Suprapubic skin (tissue), 4 donors: ENCODE measurements at places on chromosomes 1 and 21.
A peak's percentile ranks its signal among the peaks of the same experiment; 100 is the strongest.

DNA sequence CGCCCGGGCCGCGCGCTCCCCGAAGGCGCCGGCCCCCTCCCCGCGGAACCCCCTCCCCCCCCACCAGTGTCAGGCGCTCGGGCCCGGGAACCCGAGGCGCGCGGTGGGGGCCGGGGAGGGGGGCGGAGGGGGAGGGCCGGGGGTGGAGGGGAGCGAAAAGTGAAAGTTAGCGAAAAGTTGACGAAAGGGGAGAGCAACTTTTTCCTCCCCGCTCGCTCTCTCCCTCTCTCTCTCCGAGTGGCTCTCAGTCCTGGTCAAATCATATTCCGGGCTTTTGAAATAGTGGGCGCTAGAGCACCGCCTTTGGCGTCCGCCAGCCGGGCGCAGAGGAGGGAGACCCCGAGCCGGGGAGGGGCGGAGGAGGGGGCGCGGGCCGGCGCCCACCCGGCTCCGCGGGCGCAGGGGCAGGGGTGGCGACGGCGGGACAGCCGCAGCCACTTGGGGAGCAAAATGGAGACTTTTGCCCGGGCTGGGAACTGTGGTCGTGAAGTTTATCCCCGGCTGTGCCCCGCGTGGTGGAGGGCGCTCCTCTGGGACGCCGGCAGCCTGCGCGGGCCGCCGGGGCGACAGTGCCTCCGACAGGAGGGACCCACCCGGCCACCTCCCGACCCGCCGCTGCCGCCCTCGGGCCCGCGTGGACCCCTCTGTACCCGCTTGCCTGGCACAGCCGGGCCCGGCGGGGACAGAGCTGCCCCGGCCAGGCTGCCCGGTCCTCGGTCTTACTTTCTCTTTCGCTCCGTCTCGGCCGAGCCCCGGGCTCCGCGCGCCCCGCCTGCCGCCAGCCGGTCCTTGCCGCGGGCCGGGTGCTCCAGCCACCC lies 697 bp downstream of the PRDM16 start:
- H3K4me1 ChIP-seq, result peaks cover 37% of the 10 kb centered on the region
- no peaks in the 10 kb centered on the region for H3K36me3 ChIP-seq
- H3K27ac ChIP-seq, result peak overlapping the region; percentile 30

GRCh38 chr1:90621986-90622385 lies 95.1 kb downstream of the BARHL2 start:
- H3K4me1 ChIP-seq, result no peaks in the 10 kb centered on the region
- no peaks in the 10 kb centered on the region for H3K36me3 ChIP-seq
- H3K4me3 ChIP-seq, result no peak overlapping the region
- H3K27me3 ChIP-seq, result no peaks in the 10 kb centered on the region
- H3K27ac ChIP-seq, result no peak overlapping the region

DNA sequence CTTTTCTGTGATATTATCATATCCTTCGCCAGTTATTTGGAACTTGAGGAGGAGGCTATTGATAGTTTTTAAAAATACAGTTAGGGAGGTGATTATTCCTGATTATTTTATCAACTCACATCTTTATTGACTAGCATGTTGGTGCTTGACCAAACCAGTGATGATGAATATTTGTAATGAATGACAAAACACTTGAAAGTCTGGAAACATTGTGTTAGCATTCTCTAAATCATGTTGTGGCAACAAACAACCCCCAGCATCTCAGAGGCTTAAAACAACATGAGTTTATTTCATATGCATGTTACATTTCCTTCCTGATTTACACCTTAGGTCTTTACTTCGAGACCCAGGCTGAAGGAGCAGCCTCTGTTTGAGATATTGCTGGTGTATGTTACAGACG lies 10.7 kb upstream of the JUN start:
- H3K4me1 ChIP-seq, result peaks cover 7% of the 10 kb centered on the region
- no peak overlapping the region for H3K27ac ChIP-seq
- H3K27me3 ChIP-seq, result no peaks in the 10 kb centered on the region
- no peaks in the 10 kb centered on the region for H3K36me3 ChIP-seq
- H3K4me3 ChIP-seq, result no peak overlapping the region
- no peak for DNase-seq

- no peak overlapping the region for H3K4me3 ChIP-seq
- no peak for DNase-seq
- H3K4me1 ChIP-seq, result peaks cover 4% of the 10 kb centered on the region
- H3K27ac ChIP-seq, result no peak overlapping the region
- H3K27me3 ChIP-seq, result peaks cover 8% of the 10 kb centered on the region
These were observed 1.9 kb upstream of the IL19 start for GRCh38 chr1:206768472-206769303.

GRCh38 chr1:151827853-151828252 lies 3.7 kb downstream of the RORC start:
- DNase-seq, result no peak
- no peak overlapping the region for H3K27ac ChIP-seq
- H3K4me1 ChIP-seq, result peaks cover 52% of the 10 kb centered on the region
- H3K27me3 ChIP-seq, result no peaks in the 10 kb centered on the region

GRCh38 chr1:178066908-178067614 lies 26.8 kb upstream of the RASAL2 start:
- H3K27ac ChIP-seq, result no peak overlapping the region
- no peaks in the 10 kb centered on the region for H3K27me3 ChIP-seq
- no peaks in the 10 kb centered on the region for H3K36me3 ChIP-seq
- H3K4me3 ChIP-seq, result no peak overlapping the region

GRCh38 chr1:181640956-181641355 lies 157.6 kb downstream of the CACNA1E start:
- H3K27ac ChIP-seq, result no peak overlapping the region
- no peak overlapping the region for H3K4me3 ChIP-seq
- DNase-seq, result no peak
- no peaks in the 10 kb centered on the region for H3K4me1 ChIP-seq
- H3K36me3 ChIP-seq, result no peaks in the 10 kb centered on the region
- peaks cover 24% of the 10 kb centered on the region for H3K27me3 ChIP-seq

DNA sequence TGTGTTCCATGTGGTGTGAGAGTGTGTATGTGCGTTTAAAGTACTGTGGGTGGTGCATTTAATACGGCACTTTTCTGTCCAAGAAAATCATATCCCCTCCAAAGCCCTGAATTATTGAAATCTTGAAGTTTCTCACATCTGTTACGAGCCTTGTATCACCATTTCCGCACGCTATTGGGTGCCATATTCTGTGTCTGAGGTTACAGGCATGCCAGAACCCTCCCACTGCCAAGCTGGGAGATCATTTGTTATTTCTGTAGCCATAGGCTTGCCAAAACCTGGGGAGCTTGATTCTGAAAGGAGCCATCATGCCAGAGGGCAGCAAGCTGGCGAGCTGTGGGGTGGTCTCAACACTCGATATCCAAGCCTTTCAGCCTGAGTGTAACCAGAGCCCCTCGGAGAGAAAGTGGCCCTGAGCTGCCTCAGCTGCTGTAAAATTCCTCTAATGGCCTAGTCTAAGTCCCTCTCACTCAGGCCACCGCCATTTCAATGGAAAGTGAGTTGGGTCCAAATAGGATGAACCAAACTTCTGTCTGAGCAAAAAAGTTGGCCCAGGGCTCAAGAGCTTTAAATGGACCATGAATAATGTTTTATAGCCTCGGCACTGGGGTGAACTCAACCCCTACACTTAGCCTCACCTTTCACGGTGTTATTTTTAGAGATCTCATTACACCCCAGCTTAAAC lies 298.4 kb upstream of the DUSP10 start:
- peaks cover 4% of the 10 kb centered on the region for H3K4me1 ChIP-seq
- no peak for DNase-seq
- H3K36me3 ChIP-seq, result no peaks in the 10 kb centered on the region
- no peak overlapping the region for H3K27ac ChIP-seq
- no peak overlapping the region for H3K4me3 ChIP-seq
